ENCODE measurements at places on chromosomes 5 and 9.
A peak's percentile ranks its signal among the peaks of the same experiment; 100 is the strongest.

GRCh38 chr9:96027251-96028131 is 152.0 kb downstream of the ERCC6L2 start:
- DNase-seq: no peak

DNA sequence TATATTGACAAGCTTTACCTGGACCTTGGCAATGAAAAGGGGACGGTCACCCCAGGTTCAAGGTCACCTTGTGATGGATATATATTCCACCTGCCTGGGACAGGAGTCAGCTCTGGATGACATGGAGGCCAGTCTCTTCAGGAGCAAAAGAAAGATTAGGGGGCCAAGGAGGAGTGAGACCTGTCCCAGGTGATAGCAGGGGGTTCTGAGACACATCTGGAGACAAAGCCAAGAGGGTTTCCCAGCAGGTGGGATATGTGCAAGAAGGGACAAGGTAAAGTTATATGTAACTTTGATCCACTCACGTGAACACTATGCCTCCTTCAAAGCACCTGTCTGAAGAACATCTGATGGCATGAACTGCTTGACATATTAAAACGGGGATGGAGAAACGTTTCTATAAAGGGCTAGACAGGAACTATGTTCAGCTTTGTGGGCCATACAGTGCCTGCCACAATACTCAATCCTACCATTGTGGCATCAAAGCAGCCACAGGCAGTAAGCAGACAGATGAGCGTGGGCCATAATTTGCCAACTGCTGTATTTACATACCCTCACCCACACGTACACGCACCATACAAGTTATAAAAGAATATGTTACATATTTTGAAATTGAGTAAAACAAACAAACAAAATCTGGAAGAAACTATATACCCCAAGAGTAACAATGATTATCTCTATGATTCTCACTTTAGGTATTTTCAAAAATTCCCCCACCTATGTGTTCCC is 62.9 kb upstream of the ZNF622 start:
- no peak for DNase-seq

- no peak for DNase-seq
These were observed 39.7 kb downstream of the CNOT6 start for GRCh38 chr5:180533845-180534244.

DNA sequence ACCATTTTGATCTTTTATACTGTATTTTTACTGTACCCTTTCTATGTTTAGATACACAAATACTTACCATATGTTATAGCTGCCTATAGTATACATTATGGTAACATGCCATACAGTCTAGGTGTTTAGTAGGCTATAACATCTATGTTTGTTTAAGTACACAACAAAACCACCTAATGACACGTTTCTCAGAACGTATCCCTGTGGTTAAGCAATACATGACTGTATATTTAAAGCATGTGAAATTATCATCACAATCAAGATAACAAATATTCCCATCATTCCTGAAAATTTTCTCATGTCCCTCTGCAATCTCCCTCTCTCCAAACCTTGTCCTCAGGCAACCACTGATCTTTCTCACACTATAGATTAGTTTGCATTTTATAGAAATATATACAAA is 66.4 kb upstream of the SUSD1 start:
- DNase-seq: no peak

DNA sequence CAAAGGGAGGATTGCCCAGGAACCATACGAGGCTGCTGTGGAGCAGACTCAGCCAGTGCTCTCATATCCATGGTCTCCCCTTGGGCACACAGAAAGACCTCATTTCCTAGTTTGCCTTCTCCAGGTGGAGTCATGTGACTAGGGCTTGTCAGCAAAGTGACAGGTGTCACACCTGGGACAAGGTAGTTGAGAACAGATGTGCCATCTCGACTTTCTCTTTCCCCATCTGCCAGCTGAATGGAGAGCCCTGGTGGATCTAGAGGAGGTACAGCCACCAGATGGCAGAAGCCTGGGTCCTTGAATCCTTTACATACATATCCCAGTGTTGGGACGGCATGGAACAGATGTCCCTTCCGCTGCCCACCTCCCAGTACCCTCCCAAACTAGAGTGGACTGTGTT is 42.9 kb upstream of the ALDOB start:
- DNase-seq: no peak

- no peak for DNase-seq
These were observed at the start of gene HMHB1 for GRCh38 chr5:143812085-143812705. Gene HMHB1, plus strand, starts transcription at chr5:143812161.

- DNase-seq: no peak
These were observed 207.2 kb downstream of the ENC1 start for GRCh38 chr5:74433255-74433895.

- no peak for DNase-seq
These were observed 441.8 kb upstream of the TLE4 start for GRCh38 chr9:79129865-79130480.

DNA sequence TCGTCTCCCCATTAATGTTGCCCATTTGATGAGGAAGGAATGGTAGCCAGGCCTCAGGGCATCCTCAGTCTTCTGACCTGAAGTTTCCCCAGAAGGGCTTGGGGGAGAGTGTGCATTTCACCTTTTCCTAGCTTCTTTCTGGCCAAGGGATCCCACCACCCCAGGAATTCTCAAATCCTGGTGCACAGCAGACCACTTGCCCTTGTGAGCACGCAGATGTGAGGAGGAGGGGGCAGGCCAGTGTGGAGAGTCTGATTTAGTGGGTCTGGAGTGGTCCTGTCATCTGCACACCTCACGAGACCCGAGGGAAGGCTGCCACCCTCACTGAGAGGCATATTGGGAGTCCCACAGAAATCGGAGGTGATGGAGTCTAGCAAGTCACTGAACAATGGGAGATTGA is 64.3 kb downstream of the CXXC5 start:
- DNase-seq: no peak

DNA sequence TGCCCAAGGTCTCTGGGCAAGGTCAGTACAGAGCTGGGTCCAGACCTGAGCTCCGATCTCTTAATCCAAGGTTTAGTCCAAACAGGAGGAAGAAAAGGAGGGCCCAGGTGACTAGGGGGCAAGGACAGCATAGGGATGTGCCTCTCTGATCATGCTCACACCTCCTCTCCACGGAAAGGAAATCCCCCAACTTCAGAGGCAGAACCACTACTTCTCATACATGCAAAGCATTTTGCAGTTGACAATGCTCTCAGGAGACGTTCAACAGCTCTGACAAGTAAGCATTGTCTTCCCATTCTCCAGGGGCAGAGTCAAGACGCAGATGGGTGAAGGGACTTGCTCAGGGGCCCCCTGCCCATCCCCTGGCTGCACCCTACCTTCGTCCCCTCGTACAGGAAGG is 8.7 kb upstream of the CORO2A start:
- DNase-seq: no peak

DNA sequence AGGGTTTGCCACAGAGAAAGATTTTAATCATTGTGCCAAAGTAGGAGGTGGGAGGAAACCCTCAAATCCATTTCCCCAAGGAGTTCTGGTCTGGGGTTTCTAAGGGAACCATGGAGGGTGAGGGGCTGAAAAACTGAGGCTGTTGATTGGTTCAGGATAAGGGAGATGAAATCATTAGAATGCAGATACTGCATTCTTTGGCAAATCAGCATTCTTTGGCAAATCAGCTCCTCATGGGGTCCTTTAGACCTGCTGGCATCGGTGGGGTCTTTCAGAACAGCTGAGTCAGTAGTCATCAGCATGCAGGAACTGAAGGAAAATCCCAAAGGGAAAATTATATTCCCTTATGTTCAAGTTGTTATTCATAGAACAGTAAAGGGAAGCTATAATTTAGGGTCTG is 585.5 kb downstream of the ISL1 start:
- DNase-seq: no peak

DNA sequence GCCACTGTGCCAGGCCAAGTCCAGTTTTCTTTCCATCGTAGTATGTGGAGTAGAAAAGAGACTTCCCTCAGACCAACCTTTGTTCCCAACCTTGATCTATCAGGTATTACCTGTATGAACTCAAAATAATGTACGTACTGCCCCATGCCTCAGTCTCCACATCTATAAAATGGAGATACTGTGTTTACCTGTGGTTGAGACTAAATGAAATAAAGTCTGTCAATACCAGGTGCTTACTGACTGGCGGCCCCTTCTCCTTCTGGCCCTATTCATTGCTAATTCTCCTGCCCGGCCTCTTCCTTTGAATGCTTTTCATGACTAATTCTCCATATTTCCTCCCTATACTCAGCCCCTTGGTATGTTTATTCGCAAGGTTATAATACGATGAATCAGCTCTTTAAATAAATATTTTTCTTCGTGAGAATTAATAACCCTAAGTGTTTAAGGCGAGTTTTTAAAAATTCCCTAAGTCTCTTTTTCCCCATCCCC is 89.6 kb upstream of the BASP1 start:
- DNase-seq: no peak

GRCh38 chr5:172558076-172558976 is 82.7 kb upstream of the NEURL1B start:
- no peak for DNase-seq

- DNase-seq: peak; percentile 22
These were observed at the start of gene F2R for GRCh38 chr5:76715736-76716455. Gene F2R, plus strand, starts transcription at chr5:76716126. Its CDS starts 182 bp downstream, at chr5:76716308.

DNA sequence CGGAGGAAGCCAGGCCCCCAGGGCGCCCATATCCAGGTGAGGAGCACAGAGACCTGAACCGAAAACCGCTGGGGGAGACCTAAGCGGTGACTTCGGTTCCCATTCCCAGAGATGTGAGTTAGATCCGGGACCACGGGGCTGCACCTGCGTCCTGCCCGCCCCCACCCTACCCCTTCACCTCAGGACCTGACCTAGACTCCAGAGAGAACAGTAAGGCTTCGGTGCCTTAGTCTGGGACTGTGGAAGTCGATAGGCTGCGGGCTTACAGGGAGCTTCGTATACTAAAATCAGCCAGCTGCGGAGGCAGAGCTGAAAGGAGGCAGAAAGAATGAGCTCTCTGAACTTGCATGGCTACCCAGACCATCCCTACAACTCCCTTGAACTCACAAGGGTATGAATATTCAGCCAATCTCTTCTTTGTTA is 518 bp upstream of the FAM13B start:
- DNase-seq: no peak

DNA sequence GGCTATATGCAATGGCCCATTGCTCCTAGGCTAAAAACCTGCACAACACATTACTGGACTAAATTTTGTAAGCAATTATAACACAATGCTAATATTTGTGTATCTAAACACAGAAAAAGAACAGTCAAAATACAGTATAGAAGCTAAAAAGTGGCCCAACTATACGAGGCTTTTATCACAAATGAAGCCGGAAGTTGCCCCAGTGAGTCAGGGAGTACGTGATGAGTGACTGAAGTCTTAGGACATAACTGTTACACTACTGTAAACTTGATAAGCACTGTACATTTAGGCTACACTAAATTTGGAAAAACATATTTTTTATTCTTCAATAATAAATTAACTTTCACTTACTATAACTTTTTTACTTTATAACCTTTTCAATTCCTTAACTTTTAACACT is 105.2 kb upstream of the PRR16 start:
- DNase-seq: no peak

DNA sequence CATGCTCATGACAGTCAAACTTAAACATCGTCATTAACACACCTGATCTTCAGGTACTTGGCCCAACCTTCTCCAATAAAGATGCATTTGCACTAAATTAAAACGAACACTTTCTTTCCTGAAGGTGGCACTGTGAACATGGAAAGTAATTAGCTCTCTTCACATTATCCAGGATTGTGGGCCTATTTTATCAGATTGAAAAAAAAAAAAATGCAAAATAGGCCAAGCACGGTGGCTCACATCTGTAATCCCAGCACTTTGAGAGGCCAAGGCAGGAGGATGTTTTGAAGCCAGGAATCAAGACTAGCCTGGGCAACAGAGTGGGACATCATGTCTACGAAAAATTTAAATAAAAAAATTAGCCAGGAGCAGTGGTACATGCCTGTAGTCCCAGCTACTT is 14.4 kb upstream of the CDC20B start:
- no peak for DNase-seq

- no peak for DNase-seq
These were observed 180.6 kb downstream of the PDE4D start for GRCh38 chr5:59712836-59713497.

- no peak for DNase-seq
These were observed 311.4 kb upstream of the RIOK2 start for GRCh38 chr5:97494465-97494864.

GRCh38 chr5:78295035-78295961 is 800 bp upstream of the AP3B1 start:
- peak; percentile 26 for DNase-seq

DNA sequence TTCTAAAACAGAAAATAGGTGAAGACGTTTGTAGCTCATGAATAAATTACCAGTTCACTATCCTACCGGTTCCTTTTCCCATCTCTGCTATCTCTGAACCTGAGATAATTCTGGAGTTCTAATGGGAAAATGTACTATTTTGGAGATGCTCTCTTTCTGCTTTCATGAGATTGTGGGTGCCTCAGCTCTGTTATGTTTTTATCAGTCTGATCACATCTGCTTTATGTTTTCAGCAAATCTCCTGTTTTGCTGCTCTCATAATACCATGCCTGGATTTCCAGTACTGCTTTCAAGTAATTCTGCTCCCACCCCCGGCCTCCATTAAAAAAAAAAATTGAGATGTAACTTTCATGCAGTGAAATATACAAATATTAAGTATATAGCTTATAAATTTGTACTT is 9.1 kb upstream of the SUSD1 start:
- DNase-seq: no peak
